Amniotic stem cell (primary cell): ENCODE measurements at places on chromosomes 4 and X.
A peak's percentile ranks its signal among the peaks of the same experiment; 100 is the strongest.

DNA sequence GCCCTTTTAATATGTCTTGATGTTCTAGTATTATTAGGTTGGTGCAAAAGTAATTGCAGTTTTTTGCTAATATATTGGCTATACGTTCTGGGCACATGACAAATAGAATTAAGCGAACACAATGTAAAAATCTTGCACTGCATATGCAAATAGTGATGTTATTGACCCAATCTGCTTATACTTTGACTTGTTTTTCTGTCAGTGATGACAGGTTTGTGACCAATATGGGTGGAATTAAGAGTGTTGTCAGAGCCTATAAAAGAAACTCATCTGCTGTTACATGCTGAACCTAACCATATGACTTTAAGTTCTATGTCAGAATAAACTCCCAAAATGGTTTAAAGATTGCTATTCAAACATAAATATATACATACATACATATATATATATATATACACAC is 30.7 kb upstream of the HPGD start:
- DNase-seq, result no peak

DNA sequence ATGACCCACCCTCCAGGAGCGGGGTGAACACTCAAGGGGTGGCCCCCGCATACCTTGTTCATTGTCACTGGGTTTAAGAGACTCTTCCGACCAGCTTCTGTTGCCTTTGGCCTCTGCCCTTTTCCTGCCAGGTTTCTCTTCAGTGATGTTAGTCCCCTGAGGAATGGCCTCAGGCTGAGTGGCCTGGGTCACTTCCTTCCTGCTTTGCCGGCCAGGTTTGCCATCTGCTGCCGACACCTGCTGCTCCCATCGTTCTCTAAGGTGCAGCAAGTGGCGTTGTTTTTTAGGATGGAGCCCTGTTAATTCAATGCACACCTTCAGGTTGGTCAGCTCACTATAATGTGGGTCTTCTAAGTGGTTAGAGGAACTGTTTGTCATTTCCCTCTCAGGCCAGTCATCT is 34.2 kb downstream of the BCOR start:
- DNase-seq, result no peak

DNA sequence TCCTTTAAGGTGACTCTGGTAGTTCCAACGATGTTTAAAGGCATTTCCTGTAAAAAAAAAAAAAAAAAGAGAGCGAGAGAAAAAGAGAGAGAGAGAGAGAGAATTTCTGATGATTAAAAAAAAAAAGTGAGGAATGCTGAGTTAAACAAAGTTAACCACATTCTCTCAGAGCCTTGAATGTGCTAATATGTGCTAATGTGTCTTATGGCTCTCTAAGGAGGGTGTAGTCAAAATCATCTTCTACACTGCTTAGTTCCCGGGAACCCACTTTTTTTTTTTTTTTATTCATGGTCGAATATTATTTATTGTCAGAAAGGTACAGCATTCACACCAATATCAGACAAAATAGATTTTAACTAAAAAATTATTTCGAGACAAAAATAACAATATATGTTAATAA is 111.7 kb downstream of the SNCA start:
- DNase-seq, result no peak

DNA sequence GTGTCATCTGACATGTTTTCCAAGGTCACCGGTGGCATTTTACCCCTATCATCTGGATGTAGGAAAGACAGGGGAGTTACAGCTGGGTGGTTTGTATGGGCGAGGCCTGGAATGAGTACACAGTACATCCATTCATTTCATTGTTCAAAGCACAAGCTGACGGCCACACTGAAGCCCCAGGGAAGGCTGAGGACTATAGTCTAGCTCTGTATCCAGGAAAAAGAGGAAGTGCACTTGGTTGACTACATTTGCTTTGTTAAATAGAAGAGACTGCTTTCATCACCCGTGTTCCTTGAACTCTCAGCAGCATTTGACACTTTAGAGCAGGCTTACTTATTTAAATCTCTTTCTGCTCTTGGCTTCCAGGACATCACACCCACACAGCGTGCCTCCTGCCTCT is 1041.0 kb upstream of the TENM3 start:
- DNase-seq, result no peak

DNA sequence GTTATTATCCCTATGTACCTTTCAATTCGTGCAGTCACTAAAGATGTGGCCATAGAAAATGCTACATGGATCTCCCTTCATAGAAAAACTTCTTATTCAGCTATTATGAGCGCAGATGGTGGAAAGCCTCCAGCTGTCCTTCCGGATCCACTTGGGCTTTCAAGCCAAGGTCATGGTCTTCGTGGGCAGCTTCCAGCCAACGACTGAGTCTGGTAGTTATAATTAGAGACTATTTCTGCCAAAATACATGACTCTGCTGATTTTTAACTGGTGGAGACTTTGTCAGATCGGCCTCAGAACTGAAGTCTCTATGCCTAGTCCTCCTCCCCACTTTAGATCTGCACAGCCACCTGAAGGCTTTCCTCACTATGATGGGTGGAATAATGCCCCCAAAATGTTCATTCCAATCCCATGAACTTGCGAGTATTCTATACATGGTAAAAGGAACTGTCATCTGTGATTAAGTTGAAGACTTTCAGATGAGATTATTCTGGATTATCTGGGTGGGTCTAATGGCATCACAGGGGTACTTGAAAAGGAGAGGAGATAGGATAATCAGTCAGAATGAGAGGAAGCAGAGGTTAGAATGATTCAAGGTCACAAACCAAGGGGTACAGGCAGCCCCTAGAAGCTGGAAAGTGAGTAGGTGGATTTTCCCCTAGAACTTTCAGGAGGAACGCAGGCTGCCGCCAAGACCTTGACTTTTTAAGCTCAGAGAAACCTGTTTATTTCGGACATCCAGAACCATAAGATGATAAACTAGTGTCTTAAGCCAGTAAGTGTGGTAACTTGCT is 171.1 kb upstream of the CXCL13 start:
- no peak for DNase-seq

- no peak for DNase-seq
Measured at GRCh38 chrX:23936180-23936579, 28.4 kb downstream of the CXorf58 start.

GRCh38 chrX:71615954-71616353 is 2.4 kb downstream of the CXCR3 start:
- no peak for DNase-seq

DNA sequence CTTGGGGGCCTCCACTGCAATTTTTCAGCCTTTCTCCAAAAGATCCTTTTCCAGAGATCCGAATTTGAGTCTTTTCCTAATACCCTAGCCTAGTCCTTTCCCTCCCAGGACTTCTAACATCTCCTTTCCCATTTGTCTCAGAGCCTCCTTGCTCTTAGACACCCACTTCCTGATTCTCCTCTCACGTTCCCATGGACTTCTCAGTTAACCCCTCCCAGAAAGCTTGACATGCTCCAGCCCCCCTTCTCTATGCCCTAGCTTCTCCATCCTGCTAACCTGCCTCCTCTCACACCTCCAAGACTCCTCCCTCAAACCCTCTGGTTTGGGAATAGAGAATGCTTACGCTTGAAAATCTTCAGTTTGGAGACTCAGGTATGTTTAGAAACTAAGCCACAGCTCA is 2.5 kb downstream of the UBA1 start:
- DNase-seq, result no peak

GRCh38 chr4:4574792-4575191 is 32.9 kb upstream of the STX18 start:
- no peak for DNase-seq

DNA sequence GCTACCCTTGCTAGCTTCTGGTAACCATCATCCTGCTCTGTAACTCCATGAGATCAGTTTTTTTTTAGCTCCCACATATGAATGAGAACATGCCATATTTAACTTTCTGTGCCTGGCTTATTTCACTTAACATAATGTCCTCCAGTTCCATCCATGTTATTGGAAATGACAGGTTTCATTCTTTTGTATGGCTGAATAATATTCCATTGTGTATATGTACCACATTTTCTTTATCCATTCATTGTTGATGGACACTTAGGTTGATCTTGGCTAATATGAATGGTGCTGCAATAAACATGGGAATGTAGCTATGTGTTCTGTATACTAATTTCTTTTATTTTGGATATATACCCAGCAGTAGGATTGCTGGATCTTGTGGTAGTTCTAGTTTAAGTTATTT is 204.7 kb downstream of the BMPR1B start:
- no peak for DNase-seq

GRCh38 chr4:140926672-140927071 is 170.5 kb upstream of the TBC1D9 start:
- no peak for DNase-seq

DNA sequence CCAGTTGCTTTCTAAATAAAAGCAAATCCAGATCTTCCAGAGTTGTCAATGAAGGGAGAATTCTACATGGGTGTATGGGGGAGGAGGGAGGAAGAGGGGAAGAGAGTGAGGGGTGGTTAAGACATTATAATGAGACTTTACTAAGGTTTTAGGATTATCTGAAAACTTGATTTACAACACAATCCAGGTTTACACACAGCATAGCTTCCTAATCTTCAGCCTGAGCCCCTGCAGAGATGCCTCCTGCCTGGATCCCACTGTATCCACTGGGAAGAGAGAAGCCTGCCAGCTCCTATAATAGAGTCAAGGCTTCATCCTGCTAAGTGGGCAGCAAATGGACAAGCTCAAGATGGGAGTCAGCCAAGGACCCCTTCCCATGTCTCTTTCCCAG is 85.6 kb upstream of the KIT start:
- no peak for DNase-seq

DNA sequence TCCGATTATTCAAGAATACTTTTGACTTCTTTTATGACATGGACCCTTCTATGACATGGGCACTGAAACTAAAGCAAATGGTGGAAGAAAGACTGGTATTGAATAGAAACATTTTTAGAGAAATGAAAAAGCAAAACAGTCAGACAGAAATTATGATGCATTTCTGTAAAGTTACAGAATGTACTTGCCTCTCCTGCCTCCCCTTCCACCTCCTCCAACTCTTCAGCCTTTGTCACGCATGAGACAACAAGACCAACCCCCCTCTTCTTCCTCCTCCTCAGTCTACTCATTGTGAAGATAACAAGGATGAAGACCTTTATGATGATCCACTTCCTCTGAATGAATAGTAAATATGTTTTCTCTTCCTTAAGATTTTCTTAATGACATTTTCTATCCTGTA is 46.3 kb upstream of the HUWE1 start:
- DNase-seq, result no peak

DNA sequence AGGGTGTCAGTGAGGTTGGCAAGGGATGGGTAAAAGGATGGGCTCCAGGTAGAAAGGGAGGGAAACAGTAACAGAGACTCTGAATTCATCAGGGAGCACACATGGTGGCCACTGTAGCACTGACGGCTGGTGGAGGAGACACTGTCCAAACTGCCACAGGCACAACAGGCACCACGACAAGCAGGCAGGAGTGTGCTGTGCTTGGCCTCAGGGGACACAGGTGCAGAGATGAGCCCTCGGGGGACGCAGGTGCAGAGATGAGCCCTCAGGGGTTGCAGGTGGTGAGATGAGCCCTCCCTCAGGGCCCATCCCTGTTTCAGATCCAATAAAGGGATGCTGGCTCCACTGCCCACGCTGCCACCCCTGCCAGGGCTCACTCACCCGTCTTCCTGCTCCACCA is 7.6 kb downstream of the PDE6B start:
- DNase-seq, result no peak

- DNase-seq, result no peak
Measured at GRCh38 chrX:37608156-37608555, 36.7 kb downstream of the LANCL3 start.

DNA sequence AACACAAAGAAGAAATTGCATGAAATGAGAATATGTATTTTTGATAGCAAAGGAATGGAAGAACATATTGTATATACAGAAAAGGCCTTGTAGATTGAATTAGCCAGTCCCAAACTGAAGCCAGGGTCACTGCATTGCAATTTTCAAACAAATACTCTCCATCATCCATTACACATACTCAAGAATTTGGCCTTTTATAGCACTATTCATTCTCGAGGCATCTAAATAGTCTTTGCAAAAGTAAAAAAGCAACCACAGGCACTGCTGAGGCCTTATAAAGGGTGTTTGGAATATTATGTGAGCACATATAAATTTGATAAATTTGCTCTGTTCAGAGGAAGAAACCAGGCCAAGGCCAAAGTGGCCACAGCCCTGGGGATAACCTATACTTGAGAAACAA is 123.0 kb downstream of the ZNF827 start:
- peak; percentile 39 for DNase-seq

GRCh38 chrX:32533848-32534247 is 677.5 kb downstream of the DMD start:
- no peak for DNase-seq
